ENCODE measurements at places on chromosomes 7 and 10. TPM values are rescaled to one million over a fixed set of nuclear protein-coding genes. Genes with fewer than 3 reads are reported as not detected.
A peak's percentile ranks its signal among the peaks of the same experiment; 100 is the strongest.

Gene CAMK2B
- not detected for total RNA-seq

Gene ABCC2
- 1.5 TPM for total RNA-seq

Gene CTAGE8
- total RNA-seq: not detected

Gene HABP2
- not detected for total RNA-seq

Gene POU6F2
- 0.28 TPM for total RNA-seq

DNA sequence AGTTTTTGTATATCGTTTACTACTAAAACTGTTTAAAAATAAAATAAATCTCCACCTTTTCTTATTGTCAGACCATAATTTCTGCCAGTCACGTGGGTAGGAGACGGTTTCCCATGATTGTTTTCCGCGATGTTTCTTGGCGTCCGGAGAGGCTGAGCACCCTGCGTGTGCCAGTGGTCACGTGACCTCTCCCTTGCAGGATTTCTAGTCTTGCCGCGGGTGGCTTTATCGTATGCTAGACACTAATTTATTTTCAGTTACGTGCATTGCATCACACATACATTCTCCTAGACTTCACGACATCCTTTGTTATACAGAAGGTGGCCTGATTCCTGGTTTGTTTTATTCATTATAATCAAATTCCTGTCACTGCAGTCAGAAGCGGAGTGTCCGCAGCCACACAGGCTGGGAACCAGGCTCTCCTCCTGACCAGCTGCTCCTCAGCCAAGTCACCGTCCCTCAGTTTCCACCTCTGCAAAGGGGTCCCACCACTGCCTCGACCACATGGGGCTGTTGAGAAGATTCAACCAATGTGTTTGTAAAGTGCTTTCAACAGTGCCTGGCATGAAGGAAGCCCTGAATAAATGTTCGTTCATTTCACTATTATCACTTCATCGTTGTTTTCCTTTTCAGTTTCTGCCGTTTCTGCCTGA lies 203.2 kb upstream of the PPP2R2D start:
- no peak overlapping the region for H3K4me3 ChIP-seq
- no peaks in the 10 kb centered on the region for H3K36me3 ChIP-seq
- no peak overlapping the region for H3K27ac ChIP-seq
- H3K27me3 ChIP-seq: peaks cover 3% of the 10 kb centered on the region
- H3K4me1 ChIP-seq: no peaks in the 10 kb centered on the region

GRCh38 chr7:55504093-55504859 lies 68.0 kb downstream of the VOPP1 start:
- DNase-seq: peak; percentile 22
- no peak overlapping the region for H3K4me3 ChIP-seq
- H3K36me3 ChIP-seq: no peaks in the 10 kb centered on the region
- H3K27ac ChIP-seq: peak overlapping the region; percentile 72

GRCh38 chr7:95295397-95295796 lies 28.9 kb downstream of the PON1 start:
- H3K4me3 ChIP-seq: no peak overlapping the region
- H3K27me3 ChIP-seq: no peaks in the 10 kb centered on the region
- H3K4me1 ChIP-seq: peaks cover 3% of the 10 kb centered on the region
- no peaks in the 10 kb centered on the region for H3K36me3 ChIP-seq

DNA sequence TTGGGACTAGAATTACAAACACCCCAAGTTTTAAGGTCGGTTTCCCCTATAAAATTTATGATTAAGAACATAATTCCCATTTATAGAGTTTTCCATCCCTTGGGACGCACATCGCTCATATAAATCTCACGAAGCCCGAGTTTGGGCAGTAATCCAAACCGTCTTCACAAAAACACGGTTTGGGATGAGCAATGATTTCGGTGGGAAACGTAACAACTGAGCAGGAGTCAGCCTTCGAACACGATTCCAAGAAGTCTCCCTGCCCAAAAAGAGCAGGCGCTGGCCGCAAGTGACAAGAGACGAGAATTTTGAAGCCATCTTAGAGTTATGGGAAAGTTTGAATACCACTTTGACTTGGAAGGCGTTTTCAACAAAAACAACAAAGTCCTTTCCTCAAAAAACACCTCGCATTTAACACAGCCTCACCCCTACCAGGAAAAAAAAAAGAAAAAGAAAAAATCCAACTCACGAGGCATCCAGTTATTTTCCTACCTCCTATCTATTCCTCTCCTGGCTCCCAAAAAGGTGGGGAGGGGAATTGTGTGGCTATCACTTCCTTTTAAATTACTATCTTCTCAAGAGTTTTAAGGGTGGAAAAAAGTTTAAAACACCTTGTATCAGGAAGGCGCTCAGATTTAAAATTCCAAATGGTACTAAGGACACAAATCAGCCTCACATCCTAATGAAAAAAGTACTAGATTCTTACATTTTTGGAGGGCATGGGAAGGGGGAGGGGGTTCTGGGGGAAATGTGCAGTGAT lies 1.6 kb downstream of the SEPHS1 start:
- no peaks in the 10 kb centered on the region for H3K36me3 ChIP-seq
- DNase-seq: no peak
- H3K4me3 ChIP-seq: peak overlapping the region; percentile 79
- H3K4me1 ChIP-seq: peaks cover 21% of the 10 kb centered on the region
